ENCODE measurements at places on chromosomes 4 and X.

- DNase-seq = no peak
Measured at GRCh38 chr4:21888195-21888976, 60.2 kb downstream of the KCNIP4 start.

- no peak for DNase-seq
Measured at GRCh38 chr4:125750828-125751466, 436.2 kb downstream of the FAT4 start.

GRCh38 chr4:1402021-1402515 lies 4.2 kb downstream of the NKX1-1 start:
- no peak for DNase-seq

DNA sequence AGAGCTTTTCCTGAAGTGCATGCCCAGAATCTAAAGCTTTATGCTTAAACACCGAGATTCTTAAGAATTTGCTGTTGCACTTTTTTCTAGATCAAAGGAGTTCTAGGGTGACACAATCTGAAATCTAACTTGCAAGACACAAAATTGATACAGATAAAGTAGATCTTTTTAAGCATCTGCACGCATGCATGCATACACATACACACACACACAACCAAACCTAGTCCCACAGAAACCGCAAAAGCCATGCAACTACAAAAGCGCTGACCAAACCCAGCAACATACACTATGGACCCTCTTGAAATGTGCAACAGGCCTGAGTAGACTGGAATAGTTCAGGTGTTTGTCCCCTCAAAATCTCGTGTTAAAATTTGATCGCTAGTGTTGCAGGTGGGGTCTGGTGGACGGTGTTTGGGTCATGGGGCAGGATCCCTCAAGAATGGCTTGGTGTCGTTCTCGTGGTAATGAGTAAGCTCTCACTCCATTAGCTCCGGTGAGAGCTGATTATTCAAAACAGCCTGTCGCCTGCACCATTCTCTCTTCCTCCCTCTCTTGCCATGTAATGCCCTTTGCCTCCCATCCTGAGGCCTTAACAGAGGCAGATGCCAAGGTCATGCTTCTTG lies 52.7 kb downstream of the IRF2 start:
- DNase-seq = no peak

DNA sequence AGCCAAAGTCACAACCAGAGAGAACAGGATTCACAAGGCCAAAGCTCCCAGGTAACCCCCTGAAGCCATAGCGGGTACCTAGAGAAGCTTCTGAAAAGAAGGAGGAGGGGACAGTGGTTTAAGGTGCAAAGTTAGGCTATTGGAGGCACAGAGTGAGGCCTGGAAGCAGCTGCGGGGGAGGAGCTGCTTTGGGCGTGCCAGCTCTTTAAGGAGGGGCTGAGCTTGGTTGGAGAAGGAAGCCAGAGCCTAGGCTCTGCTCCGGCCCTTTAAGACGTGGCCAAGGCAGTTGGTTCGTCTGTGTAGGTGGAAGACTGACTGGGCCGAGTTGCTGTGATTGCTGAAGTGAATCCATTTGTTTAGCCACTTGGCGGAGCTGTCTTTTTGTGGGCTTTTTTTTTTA lies 1.5 kb downstream of the KLF8 start:
- DNase-seq = no peak

GRCh38 chr4:75565481-75565880 lies 9.6 kb downstream of the ODAPH start:
- no peak for DNase-seq

GRCh38 chr4:13673167-13673566 lies 45.6 kb upstream of the BOD1L1 start:
- DNase-seq = no peak

GRCh38 chr4:33045334-33045733 lies 2325.2 kb downstream of the PCDH7 start:
- DNase-seq = no peak

DNA sequence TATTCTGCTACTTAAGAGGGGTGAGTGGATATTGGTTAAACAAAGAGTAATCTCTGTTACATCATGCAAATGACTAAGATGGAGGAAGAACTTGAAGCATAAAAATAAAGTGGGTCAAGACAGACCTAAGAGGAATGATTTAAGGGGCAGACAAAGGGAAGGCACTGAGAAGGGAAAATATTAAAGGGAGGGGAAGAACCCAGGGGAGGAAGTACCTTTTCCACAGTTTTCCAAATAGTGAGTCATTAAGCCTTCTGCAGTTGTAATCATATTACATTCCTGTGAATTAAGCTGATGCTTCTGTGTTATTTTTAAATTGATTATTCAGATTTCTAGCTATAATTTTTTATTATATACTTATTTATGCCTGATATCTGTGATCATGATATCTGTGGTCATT lies 253.3 kb downstream of the CENPC start:
- no peak for DNase-seq

GRCh38 chr4:7941965-7942496 lies 2.4 kb upstream of the AFAP1 start:
- DNase-seq = no peak

GRCh38 chr4:102759831-102760644 lies 730 bp downstream of the MANBA start:
- DNase-seq = no peak

DNA sequence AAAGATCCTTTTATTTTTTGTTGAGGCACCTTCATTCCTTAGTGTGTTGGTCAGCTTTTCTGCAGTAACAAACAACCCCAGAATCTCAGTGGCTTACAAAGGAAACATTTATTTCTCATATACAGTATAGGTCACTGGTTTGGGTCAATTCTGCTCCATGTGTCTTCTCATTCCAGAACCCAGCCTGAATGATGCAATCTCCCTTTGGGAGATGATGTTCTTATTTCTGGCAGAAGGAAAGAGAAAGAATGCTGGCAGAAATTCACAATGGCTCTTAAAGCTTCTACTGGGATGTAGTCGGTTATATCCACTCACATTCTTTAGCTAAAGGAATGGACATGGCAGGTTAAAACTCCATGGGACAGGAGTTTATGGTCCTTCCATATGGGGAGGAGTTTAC lies 42.3 kb downstream of the IDS start:
- no peak for DNase-seq
